Neural progenitor cell (in vitro differentiated cells): ENCODE measurements at places on chromosomes 7 and 10. TPM values are rescaled to one million over a fixed set of nuclear protein-coding genes. Genes with fewer than 3 reads are reported as not detected.

DNA sequence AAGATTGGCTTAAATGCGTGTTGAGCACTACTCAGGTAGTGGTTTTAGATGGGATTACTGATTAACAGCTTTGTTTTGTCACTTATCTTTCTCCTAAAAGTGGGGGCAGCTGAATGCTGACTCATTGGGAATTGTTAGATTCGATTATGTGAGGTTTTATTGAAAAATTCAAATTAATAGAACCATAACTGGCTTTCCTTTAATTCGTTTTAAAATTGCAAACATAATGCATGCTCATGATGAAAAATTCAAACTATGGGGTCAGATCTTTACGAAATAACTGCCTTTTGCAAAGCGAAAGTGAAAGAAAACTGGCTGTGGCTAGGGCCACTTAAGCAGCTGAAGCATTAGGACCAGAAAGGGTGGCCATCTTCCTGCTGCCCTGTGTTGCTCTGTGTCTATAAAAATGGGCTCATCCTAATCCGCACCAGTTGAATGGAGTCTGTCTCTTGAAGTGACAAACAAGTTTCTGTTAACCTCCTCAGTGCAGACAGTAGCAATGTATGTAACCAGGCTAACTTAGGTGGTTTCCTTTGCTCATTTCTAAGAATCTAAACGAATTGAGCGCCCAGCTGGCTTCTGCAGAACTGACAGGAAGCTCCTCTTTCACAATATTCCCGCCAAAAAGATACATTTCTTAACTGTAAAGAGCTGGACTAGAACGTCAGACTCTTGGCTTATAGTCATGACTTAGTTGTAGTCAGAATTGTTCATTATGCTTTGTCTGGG, 27.8 kb downstream of the DENND10 start:
- no peaks in the 10 kb centered on the region for H3K4me1 ChIP-seq
- no peak overlapping the region for H3K27ac ChIP-seq
- no peak overlapping the region for H3K4me3 ChIP-seq
- no peaks in the 10 kb centered on the region for H3K27me3 ChIP-seq

Gene SPDYE5
- not detected in 2 replicates for total RNA-seq

DNA sequence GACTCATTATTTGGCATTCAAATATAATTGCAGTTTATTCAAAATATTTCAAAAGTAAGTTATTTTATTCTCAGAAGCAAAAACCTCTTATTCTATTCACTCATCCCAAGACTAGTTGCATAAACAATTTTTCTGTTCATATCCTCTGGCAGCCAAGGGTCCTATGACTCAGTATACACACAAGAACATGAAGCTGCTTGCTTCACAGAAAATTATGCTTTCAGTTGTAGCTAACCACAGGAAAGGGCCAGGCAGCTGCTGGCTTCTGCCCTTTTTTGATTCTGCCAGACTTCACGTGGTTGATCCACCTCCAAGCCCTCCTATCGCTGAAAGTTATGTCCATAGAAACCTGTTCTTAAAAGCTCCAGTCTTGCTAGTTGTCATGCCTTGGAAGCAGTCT, 108.8 kb downstream of the ABCA13 start:
- H3K27ac ChIP-seq = no peak overlapping the region
- no peaks in the 10 kb centered on the region for H3K4me1 ChIP-seq
- no peak for DNase-seq

- no peak for DNase-seq
- no peaks in the 10 kb centered on the region for H3K27me3 ChIP-seq
- H3K36me3 ChIP-seq = no peaks in the 10 kb centered on the region
- no peaks in the 10 kb centered on the region for H3K4me1 ChIP-seq
- H3K27ac ChIP-seq = no peak overlapping the region
- H3K4me3 ChIP-seq = no peak overlapping the region
Measured at GRCh38 chr10:128473911-128474310, 347.7 kb upstream of the MKI67 start.

Gene TFPI2
- total RNA-seq = 1.5 and 5.8 TPM in 2 replicates

DNA sequence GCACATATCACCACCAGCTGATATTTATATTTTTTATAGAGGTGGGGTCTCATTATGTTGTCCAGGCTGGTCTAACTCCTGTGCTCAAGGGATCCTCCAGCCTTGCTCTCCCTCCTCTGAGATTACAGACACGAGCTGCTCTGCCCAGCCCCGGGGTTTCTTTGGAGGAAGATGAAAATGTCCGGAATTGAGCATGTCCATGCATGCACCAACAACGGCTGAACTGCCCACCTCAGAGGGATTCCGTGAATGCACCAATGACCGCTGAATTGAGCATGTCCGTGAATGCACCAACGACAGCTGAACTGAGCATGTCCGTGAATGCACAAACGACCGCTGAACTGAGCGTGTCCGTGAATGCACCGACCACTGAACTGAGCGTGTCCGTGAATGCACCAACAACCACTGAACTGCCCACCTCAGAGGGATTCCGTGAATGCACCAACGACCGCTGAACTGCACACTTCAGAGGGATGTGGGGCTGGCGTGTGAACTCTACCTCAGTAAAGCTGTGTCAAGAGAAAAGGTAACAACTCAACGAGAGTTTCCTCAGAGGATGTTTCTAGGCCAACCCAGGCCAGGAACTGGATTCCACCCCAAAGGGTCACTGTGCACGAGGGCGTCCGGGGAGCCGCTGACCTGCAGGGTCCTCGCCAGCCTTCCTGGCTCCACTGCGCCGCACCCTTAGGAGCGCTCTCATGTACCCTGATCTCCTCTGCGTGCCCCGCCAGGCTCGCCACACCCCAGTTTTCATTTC, 34.9 kb upstream of the INPP5A start:
- H3K36me3 ChIP-seq = no peaks in the 10 kb centered on the region
- H3K27me3 ChIP-seq = no peaks in the 10 kb centered on the region
- H3K4me3 ChIP-seq = no peak overlapping the region
- H3K4me1 ChIP-seq = no peaks in the 10 kb centered on the region

GRCh38 chr10:131897297-131897899, 3.4 kb upstream of the PPP2R2D start:
- peaks cover 6% of the 10 kb centered on the region for H3K4me1 ChIP-seq
- H3K27ac ChIP-seq = no peak overlapping the region
- no peak overlapping the region for H3K4me3 ChIP-seq
- peaks cover 21% of the 10 kb centered on the region for H3K27me3 ChIP-seq
- no peaks in the 10 kb centered on the region for H3K36me3 ChIP-seq

GRCh38 chr10:78890506-78890905, 178.3 kb upstream of the ZMIZ1 start:
- no peak overlapping the region for H3K4me3 ChIP-seq
- no peak for DNase-seq
- no peak overlapping the region for H3K27ac ChIP-seq

DNA sequence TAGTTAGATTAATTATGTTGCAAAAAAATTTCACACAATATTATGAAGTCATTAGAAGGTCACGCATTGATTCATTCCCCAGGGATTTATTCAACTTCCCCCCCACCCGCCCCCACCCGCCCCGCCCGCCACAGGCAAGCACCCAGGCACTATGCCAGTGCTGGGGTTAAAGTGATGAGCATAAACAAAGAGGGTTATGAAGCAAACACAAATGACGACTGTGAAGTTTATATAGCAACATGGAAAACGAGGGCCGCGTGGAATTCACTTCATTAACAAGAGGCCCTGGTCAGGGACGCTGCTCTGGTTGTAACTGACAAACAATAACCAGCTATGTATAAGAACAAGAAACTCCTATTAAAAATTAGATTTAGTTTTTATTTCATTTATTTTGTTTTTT, 656.5 kb upstream of the COBL start:
- H3K4me3 ChIP-seq = no peak overlapping the region
- H3K36me3 ChIP-seq = no peaks in the 10 kb centered on the region
- H3K27ac ChIP-seq = no peak overlapping the region
- H3K27me3 ChIP-seq = no peaks in the 10 kb centered on the region

GRCh38 chr10:17904564-17904963, 47.2 kb upstream of the SLC39A12 start:
- H3K4me1 ChIP-seq = no peaks in the 10 kb centered on the region
- DNase-seq = no peak
- H3K27me3 ChIP-seq = no peaks in the 10 kb centered on the region
- H3K27ac ChIP-seq = no peak overlapping the region
- no peak overlapping the region for H3K4me3 ChIP-seq

Gene EPC1
- 36.0 and 45.4 TPM in 2 replicates for total RNA-seq

Gene TAF5
- total RNA-seq = 19.0 and 22.7 TPM in 2 replicates

DNA sequence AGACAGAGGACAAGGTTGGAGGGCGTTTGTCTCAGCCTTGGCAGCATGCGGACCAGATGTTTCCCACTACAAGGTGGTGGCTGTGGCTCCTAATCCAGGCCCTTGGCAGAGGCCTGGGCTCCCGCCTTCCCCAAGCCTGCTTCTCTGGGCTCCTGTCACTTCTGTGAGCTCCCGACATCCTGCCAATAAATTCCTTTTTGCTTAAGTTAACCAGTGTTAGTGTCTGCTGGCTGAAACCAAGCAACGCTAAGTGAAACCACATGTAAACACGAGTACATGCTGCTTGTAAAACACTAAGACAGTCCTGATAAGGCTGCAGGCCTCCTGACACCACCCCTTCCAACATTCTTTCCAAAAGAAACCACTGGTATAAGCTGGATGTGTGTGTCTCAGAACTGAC, 263.6 kb upstream of the ZMIZ1 start:
- H3K27ac ChIP-seq = no peak overlapping the region
- H3K4me1 ChIP-seq = peaks cover 14% of the 10 kb centered on the region
- no peaks in the 10 kb centered on the region for H3K27me3 ChIP-seq
- no peaks in the 10 kb centered on the region for H3K36me3 ChIP-seq
- DNase-seq = no peak
- H3K4me3 ChIP-seq = no peak overlapping the region
